Hair follicular keratinocyte (primary cell): ENCODE measurements at places on chromosomes 2 and 18. TPM values are rescaled to one million over a fixed set of nuclear protein-coding genes. Genes with fewer than 3 reads are reported as not detected.

Gene SLC30A3
- not detected in 2 replicates for total RNA-seq

Gene VSNL1
- total RNA-seq: 12.8 and 17.3 TPM in 2 replicates

Gene MLPH
- total RNA-seq: 1.7 and 9.9 TPM in 2 replicates

Gene CRYBA2
- not detected in 2 replicates for total RNA-seq

Gene GCKR
- total RNA-seq: not detected in 2 replicates

Gene C2orf92
- not detected in 2 replicates for total RNA-seq

Gene C2orf72
- not detected in 2 replicates for total RNA-seq

Gene DNAJC5G
- not detected in 2 replicates for total RNA-seq

Gene ALLC
- not detected in 2 replicates for total RNA-seq

Gene GCG
- not detected in 2 replicates for total RNA-seq

Gene DES
- not detected in 2 replicates for total RNA-seq

Gene TXNDC2
- 0.34 TPM in 1 of 2 replicates, not detected in the other for total RNA-seq

Gene ACMSD
- not detected in 2 replicates for total RNA-seq

Gene TTLL4
- total RNA-seq: 13.4 and 16.0 TPM in 2 replicates

Gene PKDCC
- total RNA-seq: not detected in 2 replicates

Gene TRIM43
- total RNA-seq: not detected in 2 replicates

Gene FAM98A
- total RNA-seq: 24.2 and 41.7 TPM in 2 replicates

Gene PID1
- total RNA-seq: 7.8 and 9.6 TPM in 2 replicates

Gene GBX2
- total RNA-seq: 0.23 and 1.3 TPM in 2 replicates

Gene LINC00305
- not detected in 2 replicates for total RNA-seq

Gene TMEM182
- total RNA-seq: 3.3 and 4.1 TPM in 2 replicates

Gene HOXD9
- not detected in 2 replicates for total RNA-seq

Gene GAL3ST2
- total RNA-seq: not detected in 2 replicates

Gene TMEM247
- not detected in 2 replicates for total RNA-seq

Gene LRRFIP1
- total RNA-seq: 59.2 and 72.9 TPM in 2 replicates

Gene HADHA
- 129 and 148 TPM in 2 replicates for total RNA-seq

Gene ANTXR1
- total RNA-seq: 17.3 and 19.4 TPM in 2 replicates

Gene MC5R
- total RNA-seq: not detected in 2 replicates

Gene NEU2
- total RNA-seq: not detected in 2 replicates

Gene CGREF1
- 1.1 and 2.7 TPM in 2 replicates for total RNA-seq

Gene IL37
- not detected in 2 replicates for total RNA-seq

Gene IL18RAP
- not detected in 2 replicates for total RNA-seq

Gene RAB6C
- total RNA-seq: not detected in 2 replicates

Gene SLC16A14
- total RNA-seq: 0.31 and 0.34 TPM in 2 replicates

Gene APOB
- total RNA-seq: not detected in 2 replicates

Gene MAP4K3
- total RNA-seq: 9.6 and 19.5 TPM in 2 replicates

Gene MYO7B
- not detected in 2 replicates for total RNA-seq

Gene SNED1
- 0.08 and 1.2 TPM in 2 replicates for total RNA-seq

Gene RBM44
- total RNA-seq: 0.42 TPM in 1 of 2 replicates, not detected in the other

Gene ST6GAL2
- 0.08 TPM in 1 of 2 replicates, not detected in the other for total RNA-seq

Gene FANCL
- total RNA-seq: 8.4 and 13.3 TPM in 2 replicates

Gene UGT1A3
- total RNA-seq: not detected in 2 replicates

Gene TUBA4A
- 253 and 330 TPM in 2 replicates for total RNA-seq

Gene GTF2A1L
- total RNA-seq: 0.31 TPM in 1 of 2 replicates, not detected in the other

Gene UGT1A5
- not detected in 2 replicates for total RNA-seq

Gene SOCS6
- 13.0 and 13.5 TPM in 2 replicates for total RNA-seq

Gene C2orf78
- total RNA-seq: not detected in 2 replicates
